ENCODE measurements at places on chromosomes 11 and 22. TPM values are rescaled to one million over a fixed set of nuclear protein-coding genes. Genes with fewer than 3 reads are reported as not detected.

DNA sequence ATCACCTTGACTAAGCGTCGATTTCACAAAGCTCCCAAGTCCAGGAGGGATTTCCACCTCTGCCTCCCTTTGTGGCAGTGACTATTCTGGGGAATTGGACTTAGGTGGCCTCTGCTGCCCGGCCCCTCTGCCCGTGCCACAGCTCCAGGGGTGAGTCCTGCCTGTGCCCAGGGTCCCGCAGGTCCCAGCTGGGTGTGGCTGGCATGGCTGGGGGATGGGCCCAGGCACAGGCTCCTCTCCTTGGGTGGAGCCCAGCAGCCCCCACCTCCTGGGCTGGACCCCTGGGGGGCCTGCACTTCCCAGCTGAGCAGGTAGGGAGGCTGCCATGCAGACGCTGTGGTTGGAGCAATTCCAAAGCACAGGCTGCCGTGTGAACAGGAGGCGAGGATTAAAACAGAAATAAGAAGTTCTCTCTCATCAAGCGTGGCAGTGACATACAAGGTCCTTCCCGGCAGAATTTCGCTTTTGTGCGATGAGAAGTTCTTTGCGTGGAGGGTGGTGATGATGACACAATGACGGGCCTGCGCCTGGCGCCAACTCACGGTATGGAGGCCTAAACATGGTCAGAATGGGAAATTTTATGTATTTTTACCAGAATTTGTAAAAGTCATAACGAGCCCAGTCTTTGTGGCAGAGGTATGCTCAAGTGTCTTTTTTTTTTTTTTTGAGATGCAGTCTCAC, 107.3 kb downstream of the BRD1 start:
- DNase-seq: no peak
- H3K36me3 ChIP-seq: no peaks in the 10 kb centered on the region
- H3K27me3 ChIP-seq: peaks cover 99% of the 10 kb centered on the region

GRCh38 chr11:93477684-93478234, 65.4 kb downstream of the SMCO4 start:
- H3K4me1 ChIP-seq: peaks cover 18% of the 10 kb centered on the region
- H3K27me3 ChIP-seq: no peaks in the 10 kb centered on the region
- H3K27ac ChIP-seq: no peak overlapping the region
- no peak for DNase-seq

DNA sequence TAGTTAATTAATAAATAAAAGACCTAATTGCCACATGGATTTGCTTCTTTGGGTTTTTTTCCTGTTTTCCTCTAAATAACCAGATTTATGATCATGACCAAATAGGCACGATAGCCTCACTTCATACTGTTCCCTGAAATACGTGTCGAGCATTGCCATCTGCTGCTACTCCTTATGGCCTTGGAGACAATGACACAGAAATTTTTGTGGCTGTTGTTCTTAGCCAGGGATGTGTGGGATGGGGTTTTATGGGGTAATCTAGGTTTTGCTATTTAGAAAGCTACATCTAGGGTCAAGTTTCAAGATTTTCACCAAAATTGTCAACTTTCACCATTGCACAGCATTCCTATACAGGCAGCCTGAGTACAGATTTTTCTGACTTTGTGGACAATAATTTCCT, 145.2 kb downstream of the DBX1 start:
- H3K36me3 ChIP-seq: no peaks in the 10 kb centered on the region
- no peak overlapping the region for H3K4me3 ChIP-seq
- H3K27ac ChIP-seq: no peak overlapping the region
- H3K27me3 ChIP-seq: no peaks in the 10 kb centered on the region

- no peaks in the 10 kb centered on the region for H3K36me3 ChIP-seq
- no peak for DNase-seq
- H3K27ac ChIP-seq: no peak overlapping the region
These were observed 68.4 kb downstream of the TCF20 start for GRCh38 chr22:42202048-42202447.

The TYMP gene
- total RNA-seq: 16.5 TPM

The NEFH gene
- 5.1 TPM for total RNA-seq

GRCh38 chr11:95711945-95712221, 77.7 kb downstream of the FAM76B start:
- H3K4me1 ChIP-seq: no peaks in the 10 kb centered on the region
- H3K4me3 ChIP-seq: no peak overlapping the region
- no peaks in the 10 kb centered on the region for H3K27me3 ChIP-seq
- H3K27ac ChIP-seq: no peak overlapping the region

The ENTHD1 gene
- total RNA-seq: not detected

DNA sequence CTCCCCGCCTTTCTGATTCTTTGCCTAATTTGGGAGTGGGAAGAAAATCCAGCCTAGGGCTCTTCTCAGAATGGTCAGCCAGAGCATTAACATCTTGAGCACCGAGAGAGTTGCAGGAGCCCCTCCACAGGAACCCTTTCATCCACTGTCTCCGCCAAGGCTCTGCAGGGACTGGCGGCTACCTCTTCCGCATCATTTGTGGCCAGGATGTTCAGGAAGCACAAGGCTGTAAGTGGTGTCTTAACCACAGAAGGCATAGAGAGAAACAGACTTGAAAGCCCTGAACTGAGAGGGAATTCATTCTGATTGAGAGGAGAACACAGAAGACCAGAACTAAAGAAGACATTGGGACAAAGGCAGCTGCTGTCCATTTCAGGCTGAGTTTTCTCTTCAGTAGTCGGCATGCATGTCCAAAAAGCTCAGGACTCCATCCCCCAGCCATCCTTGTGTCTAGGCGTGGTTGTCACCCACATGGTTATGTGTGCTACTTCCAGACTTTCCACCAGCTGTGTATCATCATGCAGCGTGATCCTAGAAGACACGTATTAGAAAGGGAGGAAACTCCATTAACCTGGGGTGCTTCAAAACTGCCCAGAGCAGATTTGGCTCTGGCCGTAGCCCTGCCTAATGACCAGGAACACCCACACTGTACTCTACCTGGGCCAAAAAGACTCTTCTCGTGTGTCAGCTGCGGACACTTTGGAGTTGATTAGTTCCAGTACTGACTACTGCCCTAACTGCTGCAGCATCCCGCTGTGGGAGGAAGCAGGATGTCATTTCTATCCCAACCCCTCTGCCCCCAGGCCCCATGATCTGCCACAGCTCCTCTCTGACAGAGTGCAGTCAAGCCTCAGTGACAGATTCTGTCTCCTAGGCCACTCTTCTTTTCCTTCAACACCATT, 725.1 kb downstream of the NTM start:
- no peak overlapping the region for H3K4me3 ChIP-seq
- H3K36me3 ChIP-seq: no peaks in the 10 kb centered on the region
- H3K4me1 ChIP-seq: no peaks in the 10 kb centered on the region
- H3K27ac ChIP-seq: no peak overlapping the region

GRCh38 chr11:129643031-129643721, 172.5 kb upstream of the TMEM45B start:
- peak; percentile 55 for DNase-seq
- peaks cover 72% of the 10 kb centered on the region for H3K4me1 ChIP-seq
- peak overlapping the region; percentile 92 for H3K27ac ChIP-seq
- H3K36me3 ChIP-seq: no peaks in the 10 kb centered on the region
- H3K4me3 ChIP-seq: no peak overlapping the region

DNA sequence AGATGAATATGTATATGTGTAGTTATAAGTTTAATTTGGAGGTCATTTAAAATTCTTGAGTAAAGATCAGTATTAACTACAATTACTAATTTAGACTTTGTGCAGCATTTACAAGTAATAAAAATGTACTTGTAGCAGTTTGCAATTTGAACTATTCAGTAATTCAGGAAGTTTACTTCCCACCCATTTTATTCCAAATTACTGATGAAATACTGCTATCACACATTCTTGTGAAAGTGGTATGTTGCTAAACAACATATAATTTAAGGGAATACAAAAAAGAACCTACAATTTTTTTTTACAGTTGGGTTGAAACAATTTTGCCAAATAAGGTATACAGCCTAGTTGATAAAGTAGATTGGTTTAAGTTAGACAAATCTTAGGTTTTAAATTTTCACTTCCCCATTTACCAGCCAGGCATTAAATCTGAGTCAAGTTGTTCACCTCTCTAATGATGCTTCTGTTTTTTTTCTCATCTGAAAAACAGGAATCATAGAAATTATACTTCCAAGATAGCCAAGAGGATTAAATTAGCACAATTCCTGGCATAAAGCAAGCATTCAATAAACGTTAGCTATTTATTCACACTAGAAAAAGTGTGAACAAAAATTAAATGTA, 45.3 kb downstream of the ZBTB44 start:
- no peak overlapping the region for H3K27ac ChIP-seq
- H3K4me1 ChIP-seq: no peaks in the 10 kb centered on the region

GRCh38 chr11:36098853-36099375, 155.1 kb downstream of the LDLRAD3 start:
- H3K27me3 ChIP-seq: no peaks in the 10 kb centered on the region
- no peak overlapping the region for H3K4me3 ChIP-seq
- H3K4me1 ChIP-seq: no peaks in the 10 kb centered on the region
- no peak for DNase-seq
- H3K36me3 ChIP-seq: 0 out of 2 replicates have a peak, but pooled peaks cover 17% of the 10 kb centered on the region
- H3K27ac ChIP-seq: no peak overlapping the region

The RAB39A gene
- not detected for total RNA-seq

- H3K27me3 ChIP-seq: peaks cover 6% of the 10 kb centered on the region
- H3K36me3 ChIP-seq: no peaks in the 10 kb centered on the region
- no peak overlapping the region for H3K27ac ChIP-seq
- peaks cover 10% of the 10 kb centered on the region for H3K4me1 ChIP-seq
These were observed 21.3 kb downstream of the MYO18B start for GRCh38 chr22:25763239-25763777.

- no peak overlapping the region for H3K27ac ChIP-seq
- peaks cover 10% of the 10 kb centered on the region for H3K4me1 ChIP-seq
- no peak for DNase-seq
- no peak overlapping the region for H3K4me3 ChIP-seq
- no peaks in the 10 kb centered on the region for H3K27me3 ChIP-seq
- no peaks in the 10 kb centered on the region for H3K36me3 ChIP-seq
These were observed 15.3 kb upstream of the MYRF start for GRCh38 chr11:61737131-61737530.

GRCh38 chr22:50084614-50085021, 608 bp downstream of the MLC1 start:
- no peak for DNase-seq
- H3K4me3 ChIP-seq: no peak overlapping the region
- H3K36me3 ChIP-seq: no peaks in the 10 kb centered on the region
- H3K27me3 ChIP-seq: peaks cover 26% of the 10 kb centered on the region

GRCh38 chr11:5241458-5241857, 7.2 kb upstream of the HBD start:
- no peaks in the 10 kb centered on the region for H3K27me3 ChIP-seq
- H3K36me3 ChIP-seq: no peaks in the 10 kb centered on the region
- no peak overlapping the region for H3K27ac ChIP-seq
- no peak overlapping the region for H3K4me3 ChIP-seq
- H3K4me1 ChIP-seq: no peaks in the 10 kb centered on the region

- no peak overlapping the region for H3K27ac ChIP-seq
- H3K4me1 ChIP-seq: no peaks in the 10 kb centered on the region
- peaks cover 45% of the 10 kb centered on the region for H3K27me3 ChIP-seq
These were observed 148.6 kb downstream of the IGLL1 start for GRCh38 chr22:23431337-23432072.
